Foreskin keratinocyte (primary cell): ENCODE measurements at places on chromosomes 16 and 17. TPM values are rescaled to one million over a fixed set of nuclear protein-coding genes. Genes with fewer than 3 reads are reported as not detected.

SBK1 gene
- 0.10 and 0.14 TPM in 2 replicates for total RNA-seq

TACO1 gene
- total RNA-seq = 27.1 and 30.6 TPM in 2 replicates

DNA sequence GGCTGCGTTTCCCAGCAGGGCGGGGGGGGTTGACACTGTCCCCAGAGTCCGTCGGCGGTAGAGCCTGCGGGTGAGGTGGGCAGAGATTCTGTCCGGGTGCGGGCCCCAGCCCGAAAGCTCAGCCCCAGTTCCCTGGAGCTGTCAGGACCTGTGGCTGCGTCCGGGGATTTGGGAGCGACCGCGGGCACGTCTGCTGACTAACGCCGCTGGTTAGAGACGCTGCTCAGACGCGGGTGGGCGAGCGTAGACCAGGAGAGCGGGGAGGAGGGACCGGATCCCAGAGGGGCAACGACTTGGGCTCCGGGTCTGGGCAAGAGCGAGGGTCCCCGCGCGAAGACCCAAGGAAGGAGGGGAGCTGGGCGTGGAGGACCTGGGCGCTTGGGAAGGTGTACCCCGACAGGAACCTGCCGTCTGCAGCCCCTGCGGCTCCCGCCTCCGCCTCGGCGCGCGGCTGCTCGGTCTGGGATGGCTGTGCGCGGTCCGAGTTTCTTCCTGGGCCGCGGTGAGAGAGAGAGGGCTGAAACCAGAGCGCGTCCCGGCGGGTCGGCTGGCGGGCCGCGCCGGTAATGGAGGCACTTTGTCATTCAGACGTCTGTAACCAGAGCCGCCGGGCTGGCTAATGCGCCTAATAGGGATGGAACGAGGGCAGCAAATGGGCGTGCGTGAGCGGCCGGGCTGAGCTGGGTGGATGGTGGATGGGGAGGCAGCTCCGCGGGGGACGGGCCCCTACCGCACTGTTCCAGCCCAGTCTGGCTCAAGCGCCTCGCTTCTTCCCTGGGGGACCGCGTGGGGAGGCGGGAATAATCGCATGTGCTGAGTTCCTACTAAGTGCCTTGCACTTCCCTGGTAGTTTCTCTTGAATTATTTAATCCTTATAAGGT lies 2.3 kb downstream of the NGFR start:
- DNase-seq = no peak

DNA sequence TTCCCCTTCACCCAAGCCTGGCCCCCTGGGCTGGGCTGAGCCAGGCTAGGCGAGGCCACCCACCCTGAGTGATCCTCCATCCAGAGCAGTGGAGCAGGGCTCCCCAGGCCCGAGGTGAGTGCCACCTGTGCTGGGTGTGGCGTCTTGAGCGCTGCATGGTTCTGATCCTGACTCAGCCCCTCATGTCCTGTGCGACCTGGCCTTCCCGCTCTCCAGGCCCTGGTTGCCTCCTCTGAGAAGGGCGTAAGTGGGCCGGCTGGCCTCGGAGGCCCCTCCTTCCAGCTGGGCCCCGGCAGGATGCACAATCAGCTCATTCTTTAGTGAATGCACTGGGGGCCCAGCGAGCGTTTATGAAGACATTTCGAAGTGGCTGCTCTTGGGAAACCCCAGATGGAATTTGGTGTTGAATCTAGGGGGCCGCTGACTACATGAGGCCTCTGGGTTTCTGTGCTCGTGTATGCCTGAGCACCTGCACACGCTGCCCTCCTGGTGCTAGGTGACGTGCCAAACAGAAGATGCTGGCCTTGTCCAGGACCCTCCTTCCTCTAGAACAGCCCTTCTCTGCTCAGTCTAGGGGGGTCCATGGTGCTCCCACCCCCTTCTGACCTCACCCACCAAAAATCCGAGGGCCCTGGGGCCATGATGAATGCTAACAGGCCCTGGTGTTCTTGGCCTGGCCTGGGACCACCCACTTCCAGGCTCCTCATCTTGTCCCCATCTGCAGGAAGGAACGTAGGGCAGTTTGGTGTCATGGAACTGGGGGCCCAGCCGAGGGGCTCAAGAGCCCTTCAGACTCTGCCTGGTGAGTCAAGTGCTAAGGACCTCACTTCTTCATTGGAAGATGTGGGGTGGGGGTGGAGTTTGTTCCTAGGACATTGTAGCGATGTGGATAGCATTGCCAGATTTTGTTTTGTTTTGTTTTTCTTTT lies 3.6 kb upstream of the TMEM92 start:
- DNase-seq = no peak

GRCh38 chr17:28474111-28474531 lies 677 bp downstream of the SLC13A2 start:
- DNase-seq = no peak

DNA sequence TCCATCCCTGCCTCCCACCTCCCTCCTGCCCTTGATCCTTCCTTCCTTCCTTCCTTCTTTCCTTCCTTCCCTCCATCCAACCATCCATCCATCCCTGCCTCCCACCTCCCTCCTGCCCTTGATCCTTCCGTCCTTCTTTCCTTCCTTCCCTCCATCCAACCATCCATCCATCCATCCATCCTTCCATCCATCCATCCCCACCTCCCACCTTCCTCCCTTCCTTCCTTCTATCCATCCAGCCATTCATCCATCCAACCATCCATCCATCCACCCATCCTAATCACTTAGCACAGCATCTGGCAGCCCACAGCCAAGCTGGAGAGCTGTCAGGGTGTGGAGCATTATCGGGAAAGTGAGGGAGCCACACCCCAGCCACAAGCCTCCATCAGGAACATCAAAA lies 54.5 kb downstream of the TK2 start:
- DNase-seq = no peak

DNA sequence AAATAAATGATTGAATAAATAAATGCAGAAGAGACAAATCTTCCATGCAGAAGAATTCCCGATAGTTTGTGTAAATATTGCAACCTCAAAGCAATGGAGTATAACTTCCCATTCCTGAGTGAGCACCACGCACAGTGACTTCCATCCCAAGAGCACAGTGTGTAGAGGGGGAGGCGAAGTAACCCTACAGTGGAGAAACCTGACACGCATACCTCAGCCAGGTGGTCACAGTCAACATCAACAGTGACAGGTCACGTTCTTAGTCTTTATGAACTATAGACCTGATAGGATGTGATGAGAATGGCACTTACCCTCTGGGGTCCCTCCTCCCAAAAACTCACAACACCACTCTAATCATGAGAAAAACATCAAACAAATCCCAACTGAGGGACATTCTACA lies 111.6 kb downstream of the DYNLRB2 start:
- DNase-seq = no peak

GRCh38 chr16:1961651-1962067 lies 2.3 kb downstream of the NDUFB10 start:
- DNase-seq = no peak

GRCh38 chr17:44187131-44187899 lies 543 bp downstream of the TMUB2 start:
- DNase-seq = no peak

DNA sequence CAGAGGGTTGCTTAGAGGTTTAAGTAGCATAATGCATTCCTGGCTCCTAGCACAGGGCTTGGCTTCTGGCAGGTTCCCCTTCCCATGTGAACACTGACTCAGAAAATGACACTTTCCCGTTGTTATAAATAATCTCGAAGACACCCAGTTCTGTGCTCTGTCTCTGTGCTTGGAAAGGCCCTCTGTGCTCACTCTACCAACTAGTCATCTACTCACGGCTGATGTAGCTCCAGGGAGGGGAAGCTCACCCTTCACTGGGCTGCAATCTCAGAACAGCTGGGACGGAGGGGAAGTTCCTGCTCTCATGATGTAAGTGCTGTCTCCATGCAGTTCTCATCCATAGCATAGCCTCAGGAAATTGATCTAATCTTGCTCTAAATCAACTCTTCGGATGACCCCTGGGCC lies 230.5 kb upstream of the ASIC2 start:
- peak; percentile 17 for DNase-seq

GRCh38 chr16:3690980-3691720 lies 26.2 kb downstream of the TRAP1 start:
- no peak for DNase-seq

DNA sequence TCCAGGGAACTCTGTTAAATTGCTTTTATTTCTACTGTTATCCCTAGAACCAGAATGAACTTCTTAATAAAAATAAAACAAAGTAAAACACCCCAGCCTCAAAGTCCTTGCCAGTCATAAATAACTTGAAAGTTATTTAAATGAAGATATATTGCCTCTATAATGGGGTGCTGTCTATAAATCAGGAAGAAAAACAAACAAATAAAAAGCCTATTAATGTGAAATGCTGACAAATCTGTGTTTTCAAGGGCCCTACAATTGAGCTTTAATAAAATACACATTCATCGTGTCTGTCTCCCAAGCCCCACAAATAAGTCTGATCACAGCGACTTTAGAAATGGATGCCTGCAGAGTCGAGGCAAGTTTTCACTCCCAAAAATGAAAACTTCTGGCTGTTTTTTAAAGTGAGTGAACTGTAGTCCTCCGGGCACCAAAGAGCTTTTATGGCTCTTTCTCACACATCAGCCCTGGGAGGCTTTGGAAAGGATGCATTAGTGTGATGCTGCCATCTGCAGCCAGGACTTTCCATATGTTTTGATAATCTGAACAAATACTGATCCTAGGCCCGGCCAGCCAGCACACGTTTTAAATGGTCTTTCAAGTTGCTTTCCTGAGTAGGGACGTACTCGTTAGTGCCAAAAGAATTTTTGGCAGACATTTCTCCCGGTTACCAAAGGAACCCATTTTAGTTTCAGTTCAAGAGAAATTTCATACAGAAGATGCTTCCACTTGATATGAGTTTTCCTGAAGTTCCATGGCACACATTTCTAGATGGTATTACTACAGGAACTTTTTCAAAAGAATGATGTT lies 16.3 kb downstream of the NACA2 start:
- peak; percentile 28 for DNase-seq

DNA sequence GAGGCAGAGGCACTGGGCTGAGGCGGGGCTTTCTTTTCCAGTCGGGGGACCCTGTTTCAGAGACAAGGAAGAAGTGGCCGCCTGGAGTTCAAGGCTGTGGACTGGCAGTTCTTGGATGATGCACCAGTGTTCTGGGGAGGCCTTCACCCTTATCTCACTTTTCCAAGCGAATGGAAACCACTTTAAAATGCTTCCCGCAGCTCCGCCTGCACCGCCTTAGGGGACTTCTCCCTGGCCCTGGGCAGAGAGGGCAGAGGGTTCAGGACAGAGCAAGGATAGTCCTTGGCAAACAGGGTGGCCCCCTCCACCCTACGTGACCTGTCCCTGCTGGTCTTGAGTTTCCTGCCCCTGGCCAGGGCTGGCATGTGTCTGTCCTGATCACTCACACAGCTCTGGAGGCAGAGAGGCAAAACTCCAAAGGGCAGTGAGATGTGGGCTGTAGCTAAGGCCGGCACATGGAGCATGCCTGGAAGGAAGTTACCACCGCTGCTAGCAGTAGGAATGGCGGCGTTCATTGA lies 20.6 kb downstream of the RTN4RL1 start:
- DNase-seq = no peak

DNA sequence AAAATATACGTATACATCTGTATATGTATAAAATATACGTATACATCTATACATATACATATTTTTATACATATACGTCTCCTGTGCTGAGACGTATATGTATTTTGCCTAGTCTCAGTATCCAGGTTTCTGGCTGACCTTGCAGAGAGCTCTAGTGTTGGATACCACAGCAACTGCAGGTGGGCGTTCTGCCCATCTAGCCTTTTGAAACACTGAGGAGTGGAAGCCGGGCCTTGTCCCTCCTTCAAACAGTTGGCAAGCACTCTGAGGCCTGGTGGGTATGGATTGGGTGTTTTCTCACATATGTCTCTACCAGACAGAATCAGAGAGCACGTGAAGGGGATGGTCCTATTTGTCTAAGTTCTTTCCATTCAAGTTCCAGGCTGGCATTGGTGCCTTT lies 39.4 kb upstream of the MRC2 start:
- no peak for DNase-seq
